ENCODE measurements at places on chromosomes 6 and 20.

GRCh38 chr6:147648916-147649315, 140.4 kb downstream of the SAMD5 start:
- DNase-seq, result no peak

GRCh38 chr20:63682384-63683139, 13.9 kb upstream of the TNFRSF6B start:
- no peak for DNase-seq

DNA sequence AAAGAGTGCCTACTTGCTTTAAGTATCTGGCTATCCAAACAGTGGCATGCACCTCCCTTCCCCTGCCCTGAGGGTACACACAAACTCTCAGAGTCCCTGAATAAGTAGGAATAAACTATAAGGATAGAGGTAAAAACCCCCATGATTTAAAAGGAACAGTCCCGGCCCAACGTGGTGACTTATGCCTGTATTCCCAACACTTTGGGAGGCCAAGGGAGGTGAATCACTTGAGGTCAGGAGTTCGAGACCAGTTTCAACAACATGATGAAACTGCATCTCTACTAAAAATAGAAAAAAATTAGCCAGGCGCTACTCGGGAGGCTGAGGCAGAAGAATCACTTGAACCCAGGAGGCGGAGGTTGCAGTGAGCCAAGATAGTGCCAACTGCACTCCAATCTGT, 22.2 kb downstream of the SAMHD1 start:
- DNase-seq, result no peak

- no peak for DNase-seq
Measured at GRCh38 chr6:15444881-15445280, 199.0 kb downstream of the JARID2 start.

DNA sequence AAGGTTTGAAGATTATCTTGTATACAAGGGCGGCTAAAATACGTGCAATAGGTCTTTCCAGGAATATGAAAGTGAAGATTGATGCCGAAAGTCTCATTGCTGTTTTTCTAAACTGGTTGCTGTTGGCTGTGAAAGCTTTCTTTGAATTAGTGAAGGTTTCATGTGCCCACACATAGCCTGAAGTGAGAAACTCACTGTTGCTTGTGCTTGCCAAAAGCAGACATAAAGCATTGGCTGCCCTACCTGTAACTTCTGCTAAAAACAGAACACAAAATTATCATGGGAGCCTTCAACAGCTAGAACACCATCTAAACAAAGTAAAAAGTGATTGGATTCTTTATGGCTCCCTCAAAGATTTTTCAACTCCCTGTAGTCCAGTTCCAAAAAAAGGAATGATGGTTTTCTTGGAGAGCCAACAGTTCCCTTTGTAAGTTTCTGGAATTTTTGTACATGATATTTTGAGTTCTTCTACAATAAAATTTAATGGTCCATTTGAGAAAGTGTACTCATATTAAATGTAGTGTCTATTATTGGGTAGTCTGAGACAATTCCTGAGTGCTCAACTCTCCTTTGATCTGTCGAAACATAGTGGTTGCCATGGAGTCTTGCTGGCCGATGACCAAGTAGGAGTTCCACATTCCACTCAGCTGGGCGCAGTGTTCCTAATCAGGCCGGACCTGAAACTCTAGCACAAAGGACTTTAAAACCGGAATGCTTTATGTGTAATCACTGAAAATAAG, 68.5 kb downstream of the PLEKHG1 start:
- peak; percentile 73 for DNase-seq

- no peak for DNase-seq
Measured at GRCh38 chr20:49291200-49291599, 13.3 kb upstream of the ZNFX1 start.

GRCh38 chr6:132390017-132390416, 11.3 kb downstream of the MOXD1 start:
- DNase-seq, result no peak

GRCh38 chr6:16045238-16045637, 83.6 kb upstream of the MYLIP start:
- no peak for DNase-seq

Measured in ecto neural progenitor cell (in vitro differentiated cells).